ENCODE measurements at places on chromosomes 12 and 14.

GRCh38 chr12:80154261-80154660, 54.9 kb downstream of the OTOGL start:
- DNase-seq: no peak

DNA sequence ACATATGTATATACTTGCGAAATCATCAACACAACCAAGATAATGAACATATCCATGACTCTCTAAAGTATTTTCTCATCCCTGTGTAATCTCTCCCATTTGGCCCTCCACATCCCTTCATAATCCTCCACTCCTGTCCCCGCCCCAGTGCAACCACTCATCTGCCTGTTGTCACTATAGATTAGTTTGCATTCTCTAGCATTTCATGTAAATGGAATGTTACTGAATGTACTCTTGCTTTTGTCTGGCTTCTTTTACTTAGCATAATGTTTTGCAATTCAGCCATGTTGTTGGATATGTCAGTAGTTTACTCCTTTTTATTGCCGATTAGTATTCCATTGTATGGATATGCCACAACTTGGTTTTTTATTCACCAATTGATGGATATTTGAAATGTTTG, 99.1 kb downstream of the BICD1 start:
- DNase-seq: no peak

GRCh38 chr12:57079821-57080220, 1.2 kb upstream of the NEMP1 start:
- DNase-seq: no peak

DNA sequence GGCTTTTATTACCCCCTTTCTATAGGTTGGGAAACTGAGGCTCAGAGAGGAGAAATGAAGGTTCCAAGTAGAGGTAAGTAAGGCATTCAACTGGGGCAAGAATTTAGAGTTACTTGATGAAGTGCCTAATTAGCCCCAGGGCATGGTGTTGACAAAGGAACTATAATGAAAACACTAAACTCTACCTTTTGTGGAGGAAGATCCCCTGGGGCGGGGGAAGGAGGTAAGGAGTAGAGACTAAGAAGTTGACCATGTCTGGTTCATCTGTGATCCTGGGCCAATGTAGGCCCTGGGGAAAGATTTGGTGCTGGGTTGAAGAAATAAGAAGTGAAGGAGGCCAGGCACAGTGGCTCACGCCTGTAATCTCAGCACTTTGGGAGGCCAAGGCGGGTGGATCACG, 16.2 kb upstream of the COX6A1 start:
- no peak for DNase-seq

DNA sequence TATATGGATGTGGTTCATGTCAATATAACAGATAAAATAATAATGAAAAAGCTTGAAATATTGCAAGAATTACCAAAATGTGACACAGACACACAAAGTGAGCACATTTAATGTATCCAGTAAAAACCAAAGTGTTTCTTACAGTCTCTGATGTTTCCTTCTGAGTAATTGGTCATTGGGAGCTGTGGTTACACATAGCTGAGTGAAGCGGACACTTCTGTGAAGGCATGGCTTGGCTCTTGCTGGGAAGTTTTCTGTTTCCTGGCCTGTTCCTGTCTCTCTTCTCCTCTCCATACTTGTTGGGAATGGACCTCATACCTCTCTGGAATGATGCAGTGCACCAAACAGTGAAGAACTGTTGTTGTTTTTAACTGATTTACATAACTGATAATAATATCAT, 117.3 kb downstream of the BICD1 start:
- DNase-seq: no peak

DNA sequence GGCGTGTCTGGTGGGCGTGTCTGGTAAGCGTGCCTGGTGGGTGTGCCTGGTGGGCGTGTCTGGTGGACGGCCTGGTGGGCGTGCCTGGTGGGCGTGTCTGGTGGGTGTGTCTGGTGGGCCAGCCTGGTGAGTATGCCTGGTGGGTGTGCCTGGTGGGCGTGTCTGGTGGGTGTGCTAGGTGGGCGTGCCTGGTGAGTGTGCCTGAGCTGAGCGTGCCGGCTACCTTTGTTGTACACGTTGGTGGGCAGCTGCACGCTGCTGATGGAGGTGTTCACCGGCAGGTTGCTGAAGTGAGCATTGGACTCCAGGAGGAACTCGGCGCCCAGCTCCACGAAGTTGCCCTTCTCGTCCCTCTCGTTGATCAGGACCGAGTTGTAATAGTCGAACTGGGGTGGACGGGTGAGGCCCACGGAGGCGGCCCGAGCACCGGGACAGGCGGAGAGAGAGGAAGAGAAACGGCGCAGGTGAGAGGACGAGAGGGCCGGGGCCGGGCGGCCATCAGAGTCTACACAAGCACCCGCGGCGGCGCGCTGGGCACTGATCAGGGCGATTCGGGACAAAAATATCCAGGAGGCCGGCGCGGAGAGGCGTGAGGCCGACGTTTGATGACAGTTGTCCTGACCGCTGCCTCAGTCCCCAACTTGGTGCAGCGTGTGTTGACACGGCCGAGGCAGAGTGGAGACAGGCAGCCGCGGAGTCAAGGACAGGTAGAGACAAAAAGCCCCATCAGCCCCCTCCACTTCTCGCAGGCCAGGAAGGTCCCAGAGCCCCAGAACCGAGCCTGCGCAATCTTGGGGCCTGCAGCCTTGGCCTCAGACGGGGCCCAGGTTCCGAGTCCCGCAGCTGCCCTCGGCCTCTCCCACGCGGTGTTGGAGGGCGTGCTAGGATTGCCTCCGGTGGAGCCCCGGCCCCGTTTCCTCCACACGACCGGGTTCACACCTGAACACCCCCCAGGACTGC, 10.5 kb downstream of the CACNA2D4 start:
- no peak for DNase-seq

GRCh38 chr12:27828196-27828595, 48.2 kb upstream of the MANSC4 start:
- DNase-seq: no peak

DNA sequence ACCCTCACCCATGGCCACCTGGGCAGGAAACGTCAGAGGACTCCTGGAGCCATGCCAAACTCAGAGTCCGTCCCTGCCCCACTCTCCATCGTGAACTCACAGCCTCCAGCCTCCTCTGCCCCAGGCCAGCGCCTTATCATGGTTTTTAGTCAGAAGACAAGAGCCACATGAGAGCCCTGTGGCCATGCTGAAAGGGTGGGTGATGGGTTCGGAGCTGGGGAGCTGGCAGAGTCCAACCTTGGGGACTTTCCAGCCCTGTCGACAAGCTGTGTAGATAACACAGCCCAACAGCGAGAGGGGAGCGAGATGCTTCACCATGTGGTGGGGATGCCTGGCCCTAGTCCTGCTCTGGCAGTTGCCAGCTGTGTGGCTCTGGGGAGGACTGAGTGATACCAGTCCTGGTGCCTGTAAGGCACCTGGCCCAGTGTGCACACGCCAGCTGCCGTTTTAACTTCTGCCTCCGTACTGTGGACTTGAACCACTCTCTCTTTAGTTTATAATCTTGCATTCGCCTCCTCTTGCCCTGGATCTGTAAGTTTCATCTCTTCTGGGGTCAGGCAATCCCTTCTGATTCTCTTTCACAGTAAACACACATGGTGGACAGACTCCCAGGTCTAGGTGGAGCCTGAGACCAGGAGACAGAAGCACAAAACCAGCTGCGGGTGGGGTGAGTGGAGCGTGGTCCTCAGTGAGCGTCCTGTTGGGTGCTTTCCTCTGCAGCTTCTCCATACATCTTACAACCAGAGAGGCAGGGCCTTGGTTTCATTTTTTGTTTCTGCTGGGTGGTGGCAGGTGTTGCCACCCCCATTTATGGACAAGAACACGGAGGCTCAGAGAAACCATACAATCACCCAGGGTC, 55.3 kb downstream of the RIN3 start:
- no peak for DNase-seq

- no peak for DNase-seq
Measured at GRCh38 chr14:102805371-102805891, 28.2 kb downstream of the TRAF3 start.

GRCh38 chr12:126883697-126884096, 1383.3 kb upstream of the TMEM132C start:
- no peak for DNase-seq

DNA sequence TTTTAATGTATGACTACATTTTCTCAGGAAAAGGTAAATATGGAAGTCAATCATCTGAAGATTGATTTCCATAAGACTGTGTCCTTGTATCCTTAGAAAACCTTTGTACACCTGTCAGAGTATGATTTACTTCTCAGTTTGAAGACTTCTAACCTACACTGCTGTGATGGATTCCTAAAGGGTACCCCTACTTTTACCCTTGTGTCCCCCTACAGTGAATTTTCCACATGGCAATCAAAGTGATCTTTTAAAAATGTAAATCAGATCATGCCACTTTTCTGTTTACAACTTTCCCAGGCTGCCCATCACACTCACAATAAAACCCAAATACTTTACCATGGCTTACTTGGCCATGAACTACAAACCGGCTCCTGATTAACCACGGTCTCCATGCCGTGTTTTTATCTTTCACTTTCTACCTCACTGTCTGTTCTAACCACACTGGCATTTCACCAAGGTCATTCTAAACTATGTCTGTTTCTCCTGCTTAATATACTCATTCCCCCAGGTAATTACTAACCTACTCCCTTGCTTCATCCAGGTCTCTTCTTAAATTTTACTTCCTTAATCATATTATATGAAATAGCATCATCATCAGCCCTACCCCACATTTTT, 8.1 kb downstream of the DNAI7 start:
- DNase-seq: no peak

DNA sequence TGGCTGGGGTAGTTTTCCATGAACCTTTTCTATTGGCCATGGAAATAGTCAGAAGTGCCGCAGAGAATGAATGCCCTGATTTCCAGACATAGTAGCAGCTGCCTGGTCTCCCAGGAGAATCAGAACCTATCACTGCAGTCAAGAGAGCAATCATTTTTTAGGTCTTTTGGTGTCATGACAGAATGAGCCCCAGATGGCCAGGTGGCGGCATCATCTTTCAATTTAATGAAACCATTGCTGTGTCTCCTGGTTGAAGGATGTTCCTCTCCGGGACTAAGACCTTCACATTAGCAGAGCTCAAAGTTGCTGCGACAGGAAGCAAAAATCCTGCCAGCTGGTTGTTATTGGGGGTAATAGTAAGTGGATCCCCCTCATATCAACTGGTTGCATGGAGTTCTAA, 18.8 kb downstream of the TNFAIP2 start:
- no peak for DNase-seq

GRCh38 chr12:105429511-105429910, 99.0 kb downstream of the C12orf75 start:
- no peak for DNase-seq

DNA sequence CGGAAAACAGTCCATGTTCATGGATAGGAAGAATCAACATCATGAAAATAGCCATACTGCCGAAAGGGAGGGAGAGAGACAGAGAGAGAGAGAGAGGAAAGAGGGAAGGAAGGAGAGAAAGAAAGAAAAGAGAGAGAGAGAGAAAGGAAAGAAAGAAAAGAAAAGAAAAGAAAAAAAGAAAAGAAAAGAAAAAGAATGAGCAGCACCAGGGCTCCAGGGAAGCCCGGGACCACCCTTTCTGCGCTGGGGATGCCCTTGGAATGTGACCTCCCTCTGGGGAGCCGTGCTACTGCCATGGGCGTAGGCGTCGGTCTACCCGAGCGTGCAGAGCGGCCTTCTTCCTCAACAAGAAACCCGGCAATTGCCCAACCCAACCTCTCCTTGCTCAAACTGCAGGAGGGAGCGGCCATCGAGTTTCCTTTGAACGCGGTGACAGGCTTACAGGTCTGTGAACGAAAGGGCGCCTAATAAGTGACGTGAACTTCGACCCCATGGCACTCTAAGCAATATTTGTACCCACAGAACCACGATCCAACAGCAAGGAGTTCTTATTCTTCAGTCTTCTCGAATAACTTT, 16.9 kb downstream of the OR6S1 start:
- no peak for DNase-seq

- DNase-seq: no peak
Measured at GRCh38 chr14:93821051-93821450, 32.8 kb upstream of the PRIMA1 start.

GRCh38 chr12:38776647-38777046, 128.7 kb downstream of the CPNE8 start:
- DNase-seq: no peak

- no peak for DNase-seq
Measured at GRCh38 chr14:54698501-54698900, 131.6 kb downstream of the SAMD4A start.

- no peak for DNase-seq
Measured at GRCh38 chr14:29749327-29749726, 178.3 kb downstream of the PRKD1 start.

- no peak for DNase-seq
Measured at GRCh38 chr12:49055092-49055491, 5.5 kb downstream of the KMT2D start.

GRCh38 chr12:77893918-77894317, 63.2 kb downstream of the NAV3 start:
- DNase-seq: no peak

DNA sequence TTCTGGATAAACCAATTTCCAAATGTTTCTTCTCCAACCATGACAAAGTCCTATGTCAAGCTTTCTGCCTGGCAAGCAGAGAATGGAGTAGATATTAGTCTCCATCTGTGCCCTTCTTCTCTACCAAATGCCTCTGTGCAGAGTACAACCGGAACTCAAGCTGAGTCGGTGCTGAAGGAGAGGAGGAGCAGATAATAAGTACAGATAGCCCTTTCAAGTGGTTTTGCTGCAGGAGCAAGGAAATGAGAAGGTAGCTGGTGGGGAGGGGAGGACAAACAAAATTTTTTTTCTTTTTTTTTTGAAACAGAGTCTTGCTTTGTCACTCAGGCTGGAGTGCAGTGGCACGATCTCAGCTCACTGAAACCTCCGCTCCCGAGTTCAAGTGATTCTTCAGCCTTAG, 14.2 kb upstream of the HELB start:
- DNase-seq: no peak

GRCh38 chr14:81176241-81176640, 44.5 kb downstream of the GTF2A1 start:
- no peak for DNase-seq

DNA sequence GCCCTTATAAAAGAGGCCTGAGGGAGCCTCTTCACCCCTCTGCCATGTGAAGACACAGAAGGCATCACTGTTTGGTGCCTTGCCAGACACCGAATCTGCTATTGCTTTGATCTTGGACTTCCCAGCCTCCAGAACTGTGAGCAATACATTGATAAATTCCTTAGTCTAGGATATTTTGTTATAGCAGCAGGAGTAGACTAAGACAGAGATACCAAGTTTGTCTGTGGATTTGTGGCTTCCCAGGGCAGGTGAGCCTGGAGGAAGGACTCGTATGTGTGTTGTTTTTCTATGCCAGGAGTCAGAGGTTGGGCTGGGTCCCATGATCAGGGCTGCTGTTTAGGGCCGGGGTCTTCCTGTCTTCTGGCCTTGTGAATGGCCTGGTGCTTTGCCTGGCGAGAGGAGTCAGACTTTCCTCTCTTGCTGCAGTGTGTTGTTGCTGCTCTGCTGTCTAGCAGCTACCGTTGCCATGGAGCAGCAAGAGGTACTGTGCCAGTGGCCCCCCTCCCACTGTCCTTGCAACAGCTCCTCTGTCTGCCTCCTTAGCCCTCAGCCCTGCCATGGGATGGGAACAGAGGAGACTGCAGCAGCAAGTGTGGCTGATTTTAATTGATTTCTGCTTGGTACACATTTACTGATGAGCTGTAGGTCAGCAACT, 111.2 kb downstream of the CHST11 start:
- DNase-seq: no peak

All from GM04503 (cell line).